Activated CD8-positive, alpha-beta memory T cell treated with anti-CD3 and anti-CD28 coated beads for 1 hour (primary cell): ENCODE measurements at places on chromosomes 5 and 9.

GRCh38 chr9:137602661-137603060, 2.8 kb upstream of the ARRDC1 start:
- no peak for DNase-seq

GRCh38 chr5:160287378-160288051, 24.8 kb downstream of the CCNJL start:
- DNase-seq = no peak

DNA sequence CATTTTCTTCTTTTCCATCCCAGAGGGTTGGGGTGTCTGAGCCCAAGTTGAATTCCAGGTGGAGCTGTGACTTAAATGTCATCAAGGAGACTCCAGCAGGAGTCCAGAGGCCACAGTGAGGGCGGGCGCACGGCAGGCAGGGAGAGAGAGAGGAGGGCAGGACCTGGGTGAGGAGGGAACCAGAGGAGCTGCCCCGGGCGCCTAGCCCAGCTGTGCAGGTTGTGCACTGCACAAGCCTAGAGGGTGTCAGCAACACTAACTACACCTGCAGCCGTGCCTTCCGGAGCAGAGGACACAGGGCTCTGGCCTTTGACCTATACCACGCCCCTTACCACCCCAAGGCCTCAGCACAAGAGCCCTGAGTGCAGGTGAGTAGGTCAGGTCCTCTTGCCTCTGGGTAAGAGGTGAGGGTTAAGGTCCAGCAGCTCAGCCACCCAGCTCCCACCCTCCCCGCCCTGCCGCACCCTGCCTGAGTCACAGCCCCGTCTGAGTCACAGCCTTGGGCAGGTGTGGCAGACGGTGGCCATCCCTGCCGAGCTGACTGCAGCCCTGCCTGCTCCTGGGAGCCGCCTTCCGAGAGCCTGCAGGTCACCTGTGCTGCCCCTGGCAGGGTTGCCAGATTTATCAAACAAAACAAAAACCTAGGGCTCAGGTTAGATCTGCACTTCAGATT, 6.4 kb upstream of the AGPAT2 start:
- DNase-seq = no peak

DNA sequence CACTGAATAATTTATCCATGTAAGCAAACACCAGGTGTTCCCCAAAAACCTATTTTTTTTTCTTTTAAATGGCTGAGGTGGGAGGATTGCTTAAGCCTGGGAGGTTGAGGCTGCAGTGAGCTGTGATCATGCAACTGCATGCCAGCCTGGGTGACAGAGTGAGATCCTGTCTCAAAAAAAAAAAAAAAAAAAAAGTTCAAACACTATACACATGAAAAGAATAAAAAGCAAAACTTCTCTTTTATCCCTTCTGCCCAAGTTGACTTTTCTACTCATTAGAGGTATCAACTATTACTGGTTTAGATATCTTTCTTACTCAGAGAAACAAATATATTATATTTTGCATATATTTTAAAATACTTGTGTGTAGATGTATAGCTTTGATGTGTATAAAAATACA, 17.8 kb downstream of the DCTN4 start:
- no peak for DNase-seq

DNA sequence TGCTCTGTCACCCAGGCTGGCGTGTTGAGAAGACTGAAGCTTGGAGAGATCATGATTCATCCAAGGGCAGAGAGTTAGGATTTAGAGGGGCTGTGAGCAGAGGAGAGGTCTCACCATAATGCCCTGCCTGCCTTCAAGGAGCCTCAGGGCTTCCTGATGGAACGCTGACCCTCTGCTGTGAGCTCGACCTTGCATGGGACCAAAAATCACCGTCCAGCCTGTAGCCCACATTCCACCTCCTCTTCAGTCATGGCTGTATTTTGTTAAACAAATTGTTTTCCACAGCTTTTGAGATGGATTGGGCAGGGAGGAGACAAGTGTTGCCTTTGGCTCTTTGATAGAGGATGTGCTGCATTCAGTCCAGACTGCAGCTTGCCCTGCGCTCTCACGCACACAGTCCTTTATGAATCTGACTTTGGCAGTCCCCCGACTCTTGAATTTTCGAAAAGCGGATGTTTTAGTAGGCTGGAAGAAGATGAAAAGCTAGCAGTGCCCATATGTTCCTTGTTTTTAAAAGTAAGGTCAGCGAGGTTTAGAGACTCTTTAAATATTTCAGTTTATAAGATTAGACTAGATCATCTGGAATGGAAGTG, 79.5 kb downstream of the MVB12B start:
- no peak for DNase-seq

DNA sequence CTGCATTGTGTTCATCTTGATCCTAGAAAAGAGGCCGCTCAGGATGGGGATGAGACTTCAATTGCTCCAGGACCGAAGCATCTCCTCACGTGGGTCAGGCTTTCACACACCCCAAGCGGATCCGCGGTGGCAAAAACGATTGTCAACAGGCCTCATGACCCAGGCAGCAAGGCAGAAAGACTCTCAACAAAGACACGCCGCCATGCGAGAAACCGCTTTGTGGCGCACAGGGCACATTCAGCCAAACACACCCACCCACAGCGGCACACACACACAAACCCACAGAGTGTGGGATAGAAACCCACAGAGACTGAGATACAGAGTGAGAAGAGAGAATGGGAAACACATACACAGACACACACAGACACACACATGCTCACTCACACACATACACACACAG, 483.4 kb downstream of the SPATA31A7 start:
- no peak for DNase-seq

- no peak for DNase-seq
Measured at GRCh38 chr9:33230756-33231622, 9.0 kb upstream of the SPINK4 start.

DNA sequence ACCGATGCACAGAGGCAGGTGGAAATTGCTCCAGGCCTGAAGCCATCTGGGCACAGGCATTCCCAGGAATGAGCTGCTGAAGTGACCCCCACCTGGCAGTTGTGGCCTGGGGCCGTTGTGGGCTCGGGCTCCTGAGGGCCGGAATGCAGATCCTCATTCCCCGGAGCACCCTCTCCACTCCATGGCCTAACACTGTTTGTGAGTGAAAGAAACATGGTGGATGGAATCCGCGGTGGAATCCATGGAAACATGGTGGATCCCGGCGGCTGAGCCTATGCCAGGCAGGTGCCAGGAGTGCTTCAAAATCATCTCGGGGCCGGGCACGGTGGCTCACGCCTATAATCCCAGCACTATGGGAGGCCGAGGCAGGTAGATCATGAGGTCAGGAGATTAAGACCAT, 3.6 kb upstream of the SARDH start:
- no peak for DNase-seq

DNA sequence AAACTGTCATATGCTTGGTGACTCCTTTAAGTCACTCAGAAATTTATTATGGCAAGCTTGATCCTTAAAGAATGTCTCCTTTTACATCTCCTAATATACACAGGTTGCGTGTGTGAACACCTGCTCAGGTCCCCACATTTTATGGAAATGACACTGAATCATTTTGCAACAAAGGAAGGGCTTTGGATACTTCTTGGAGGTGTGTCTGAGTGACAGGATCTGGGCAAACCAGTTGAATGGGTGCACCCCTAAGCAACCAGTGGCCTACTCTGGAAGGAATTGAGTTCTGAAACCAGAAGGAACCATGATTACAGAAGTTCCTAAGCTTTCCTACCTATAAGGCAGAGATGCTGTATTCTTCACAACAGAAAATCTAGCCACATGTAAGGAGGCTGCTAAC, 483.9 kb upstream of the KLF4 start:
- no peak for DNase-seq

DNA sequence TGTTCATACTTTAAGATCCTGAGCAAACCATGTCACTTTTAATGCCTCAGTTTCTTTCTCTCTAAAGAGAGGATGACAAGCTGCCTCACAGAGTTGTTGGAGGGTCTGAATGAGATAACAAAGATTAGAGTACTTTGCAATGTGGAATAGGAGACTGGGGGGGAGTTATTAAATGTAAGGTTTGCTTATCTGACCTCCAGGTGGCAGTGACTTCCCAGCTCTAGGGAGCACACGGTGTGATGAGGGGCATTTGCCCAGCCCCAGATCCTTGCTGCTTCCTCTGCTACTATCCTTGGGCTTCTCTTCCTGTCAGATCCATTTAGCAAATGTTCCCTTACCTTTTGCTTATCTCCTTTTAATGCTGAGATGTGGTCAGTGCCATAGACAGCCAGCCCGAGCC, 30.7 kb downstream of the ENHO start:
- DNase-seq = no peak

DNA sequence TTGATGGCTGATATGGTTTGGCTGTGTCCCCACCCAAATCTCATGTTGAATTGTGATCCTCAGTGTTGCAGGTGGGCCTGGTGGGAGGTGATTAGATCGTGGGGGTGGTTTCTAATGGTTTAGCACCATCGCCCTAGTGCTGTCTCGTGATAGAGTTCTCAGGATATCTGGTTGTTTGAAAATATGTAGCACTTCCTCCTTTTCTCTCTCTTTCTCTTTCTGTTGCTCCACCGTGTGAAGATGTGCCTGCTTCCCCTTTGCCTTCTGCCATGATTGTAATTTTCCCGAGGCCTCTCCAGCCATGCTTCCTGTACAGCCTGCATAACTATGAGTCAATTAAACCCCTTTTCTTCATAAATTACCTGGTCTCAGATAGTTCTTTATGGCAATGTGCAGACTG, 111.6 kb downstream of the SREK1 start:
- DNase-seq = no peak

DNA sequence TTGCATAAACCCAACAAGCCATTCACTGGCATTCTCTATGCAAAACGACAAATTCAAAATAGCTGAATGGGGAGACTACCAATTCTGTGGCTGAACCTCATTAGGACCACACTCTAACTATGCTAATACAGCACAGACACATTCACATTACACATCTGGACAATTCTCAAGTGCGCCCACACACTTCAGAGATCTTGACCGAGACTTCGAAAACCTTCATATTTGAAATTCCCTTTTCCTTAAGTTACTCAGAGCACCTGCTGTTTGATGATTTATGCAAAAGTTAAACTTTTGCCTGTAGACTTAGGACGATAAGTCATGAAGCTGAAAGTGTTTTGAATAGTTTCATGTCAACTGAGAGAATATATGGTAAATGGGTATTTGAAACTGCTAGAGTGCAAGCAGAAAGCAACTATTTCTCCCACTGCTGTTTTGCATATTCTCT, 111.9 kb downstream of the FBN2 start:
- DNase-seq = no peak

DNA sequence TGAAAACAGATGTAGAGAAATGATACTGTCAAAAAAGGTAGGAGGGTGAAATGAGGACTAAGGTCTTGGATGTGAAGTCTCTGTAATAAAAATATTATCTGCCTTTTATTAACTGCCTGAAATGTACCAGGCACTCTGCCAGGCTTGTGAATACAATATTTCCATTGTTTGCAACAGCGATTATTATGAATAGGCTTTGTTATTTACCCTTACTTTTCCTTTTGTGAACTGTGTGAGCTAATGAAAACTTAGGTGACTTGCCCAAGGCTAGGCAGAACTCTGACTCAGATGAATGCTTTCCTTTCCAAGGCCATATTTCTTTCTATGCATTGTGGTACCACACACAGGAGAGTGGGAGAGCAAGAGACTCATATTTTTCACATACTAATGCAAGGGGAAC, 204.1 kb downstream of the CDH12 start:
- no peak for DNase-seq

- no peak for DNase-seq
Measured at GRCh38 chr5:111779922-111780292, 22.9 kb upstream of the NREP start.

GRCh38 chr5:154860765-154861164, 2.3 kb downstream of the CNOT8 start:
- DNase-seq = no peak

DNA sequence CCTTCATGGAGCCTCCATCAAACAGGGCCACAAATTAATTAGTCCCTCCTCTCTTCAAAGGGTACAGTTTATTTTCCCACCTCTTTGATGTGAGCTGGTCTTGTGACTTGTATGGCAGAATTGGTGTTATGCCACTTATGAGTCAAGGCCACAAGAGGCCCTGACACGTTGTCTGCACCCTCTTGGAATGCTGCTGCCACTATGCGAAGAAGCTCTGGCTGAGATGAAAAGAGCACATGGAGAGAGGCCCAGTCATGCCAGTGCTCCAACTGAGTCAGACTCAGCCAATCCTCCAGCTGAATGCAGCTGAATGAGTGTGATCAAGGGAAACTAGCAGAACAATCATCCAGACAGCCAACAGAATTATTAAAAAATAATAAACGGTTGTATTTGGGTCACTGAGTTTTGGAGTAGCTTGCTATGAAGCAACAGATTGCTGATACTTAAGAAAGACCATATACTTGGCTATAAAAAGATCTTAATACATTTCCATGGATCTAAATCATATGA, 128.3 kb downstream of the MARCHF11 start:
- no peak for DNase-seq
